Stimulated activated CD8-positive, alpha-beta memory T cell treated with anti-CD3 and anti-CD28 coated beads, Interleukin-7, amount 100 ng/mL, for 24 hours (primary cell): ENCODE measurements at places on chromosomes 6 and 20.

DNA sequence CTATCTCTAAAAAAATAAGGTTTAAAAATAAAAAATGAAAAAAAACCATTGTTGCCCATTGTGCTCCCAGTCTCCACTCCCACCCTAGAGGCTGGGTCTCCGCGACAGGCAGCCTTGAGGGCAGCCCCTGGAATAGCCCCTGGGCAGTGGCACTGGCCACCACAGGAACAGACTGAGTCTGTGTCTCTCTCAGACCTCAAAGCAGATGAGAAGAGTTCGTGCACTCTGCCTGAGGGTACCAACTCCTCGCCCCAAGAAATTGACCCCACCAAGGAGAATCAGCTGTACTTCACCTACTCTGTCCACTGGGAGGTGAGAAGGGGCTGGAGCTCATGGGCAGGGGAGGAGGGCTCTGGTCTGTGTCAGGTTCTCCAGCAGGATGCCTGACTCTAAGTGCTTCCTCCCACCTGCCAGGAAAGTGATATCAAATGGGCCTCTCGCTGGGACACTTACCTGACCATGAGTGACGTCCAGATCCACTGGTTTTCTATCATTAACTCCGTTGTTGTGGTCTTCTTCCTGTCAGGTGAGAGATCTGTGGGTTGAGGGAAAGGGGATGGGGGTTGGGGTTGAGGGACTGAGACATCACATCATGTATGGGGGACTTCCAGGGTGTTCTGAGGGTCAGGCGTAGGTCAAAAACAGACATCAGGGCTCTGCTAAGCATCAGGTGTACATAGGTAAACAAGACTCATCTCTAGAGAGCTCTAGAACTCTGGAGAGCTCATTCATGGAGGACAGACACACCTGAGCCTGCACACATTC, 35.6 kb downstream of the TM9SF4 start:
- DNase-seq = no peak

DNA sequence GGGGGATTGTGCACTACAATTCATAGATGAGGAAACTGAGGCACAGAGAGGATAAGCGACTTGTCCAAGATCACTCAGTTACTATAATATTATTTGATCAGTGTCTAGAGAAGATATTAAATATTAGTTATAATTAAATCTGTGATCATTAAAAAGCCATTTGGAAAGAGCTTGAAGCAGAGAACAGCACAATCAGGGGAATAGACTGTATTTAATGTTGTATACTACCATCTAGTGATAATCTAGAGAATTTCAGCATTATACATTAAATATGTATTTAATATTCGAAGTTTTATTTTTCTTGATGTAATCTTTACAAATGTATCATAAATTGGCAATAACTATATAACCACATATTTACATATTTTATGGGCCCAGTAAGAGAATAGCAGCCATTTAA, 20.1 kb upstream of the MTCL3 start:
- no peak for DNase-seq

GRCh38 chr20:8255945-8256632, 124.0 kb downstream of the PLCB1 start:
- no peak for DNase-seq

GRCh38 chr6:149586149-149586548, 20.0 kb downstream of the GINM1 start:
- DNase-seq = no peak

DNA sequence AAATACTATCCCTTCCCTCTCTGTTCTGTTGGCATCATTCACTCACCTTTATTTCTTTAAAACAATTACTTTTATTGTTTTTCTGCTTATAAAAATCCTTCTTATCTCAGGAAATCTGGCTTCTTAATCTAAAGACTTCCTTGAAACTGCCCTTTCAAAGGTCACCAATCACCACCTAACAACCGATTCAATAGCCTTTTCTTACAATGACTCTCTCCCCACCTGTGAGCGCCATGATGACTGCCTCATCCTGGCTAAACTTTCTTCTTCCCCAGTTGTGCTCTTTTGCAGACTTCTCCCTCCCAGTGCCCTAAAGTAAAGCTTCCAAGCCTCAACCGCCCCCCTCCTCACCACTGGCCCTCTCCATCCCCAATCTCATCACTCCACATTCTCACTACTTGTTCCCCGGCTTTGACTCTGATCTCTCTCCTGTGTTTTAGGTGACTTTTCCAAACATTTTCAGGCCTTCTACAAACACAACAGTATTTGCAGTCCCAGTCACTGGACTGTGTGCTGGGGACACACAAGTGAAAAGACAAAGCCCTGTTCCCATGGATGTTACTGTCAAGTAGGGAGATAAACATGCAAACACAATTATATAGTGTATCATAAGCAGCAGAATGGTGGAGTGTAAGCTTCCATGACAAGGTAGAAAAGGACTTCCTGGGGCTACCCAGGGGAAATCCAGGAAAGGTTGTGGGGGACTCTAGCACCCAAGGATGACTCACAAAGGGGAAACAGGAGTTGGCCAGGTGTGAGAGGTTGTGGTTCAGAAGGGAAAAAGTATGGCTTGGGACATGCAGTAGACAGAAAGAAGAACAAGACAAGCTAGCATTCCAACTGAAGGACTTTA, 12.8 kb downstream of the NHSL1 start:
- no peak for DNase-seq

GRCh38 chr20:7930343-7930742, 9.9 kb downstream of the HAO1 start:
- no peak for DNase-seq

DNA sequence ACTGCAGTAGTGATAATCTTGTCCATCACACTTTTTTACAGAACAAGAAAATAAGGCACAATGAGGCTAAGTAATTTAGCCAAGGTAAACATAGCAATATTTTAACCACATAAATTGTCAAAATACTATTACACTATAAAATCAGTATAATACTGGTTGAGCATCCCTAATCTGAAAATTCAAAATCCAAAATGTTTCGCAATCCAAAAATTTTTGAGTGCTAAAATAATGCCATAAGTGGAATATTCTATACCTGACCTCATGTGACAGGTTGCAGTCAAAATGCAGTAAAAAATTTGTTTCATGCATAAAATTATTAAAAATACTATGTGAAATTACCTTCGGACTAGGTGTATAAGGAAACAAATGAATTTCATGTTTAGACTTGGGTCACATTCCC, 101.5 kb downstream of the PDSS2 start:
- DNase-seq = no peak

GRCh38 chr6:5851261-5851757, 155.4 kb downstream of the NRN1 start:
- peak; percentile 44 for DNase-seq

DNA sequence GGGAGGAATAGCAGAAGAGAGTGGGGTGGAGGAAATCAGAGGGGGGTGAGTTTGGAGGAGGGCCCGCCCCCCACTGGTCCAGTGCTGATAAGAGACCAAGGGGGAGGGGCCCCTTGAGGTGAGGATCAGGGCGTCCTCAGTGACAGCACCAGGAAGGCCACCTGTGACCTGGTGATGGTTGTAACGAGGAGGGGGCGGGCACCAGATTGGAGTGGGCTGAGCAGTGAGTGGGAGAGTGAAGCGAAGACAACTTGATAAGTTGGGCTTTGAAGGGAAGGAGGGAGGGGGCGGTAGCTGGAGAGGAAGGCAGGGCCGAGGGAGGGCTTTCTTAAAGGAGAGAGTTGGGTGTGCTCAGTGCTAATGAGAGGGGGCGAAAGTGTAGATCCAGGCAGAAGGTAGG, 30.7 kb downstream of the CDH22 start:
- DNase-seq = no peak

- DNase-seq = no peak
Observed at GRCh38 chr6:27101824-27102223, 145.7 kb upstream of the PRSS16 start.

DNA sequence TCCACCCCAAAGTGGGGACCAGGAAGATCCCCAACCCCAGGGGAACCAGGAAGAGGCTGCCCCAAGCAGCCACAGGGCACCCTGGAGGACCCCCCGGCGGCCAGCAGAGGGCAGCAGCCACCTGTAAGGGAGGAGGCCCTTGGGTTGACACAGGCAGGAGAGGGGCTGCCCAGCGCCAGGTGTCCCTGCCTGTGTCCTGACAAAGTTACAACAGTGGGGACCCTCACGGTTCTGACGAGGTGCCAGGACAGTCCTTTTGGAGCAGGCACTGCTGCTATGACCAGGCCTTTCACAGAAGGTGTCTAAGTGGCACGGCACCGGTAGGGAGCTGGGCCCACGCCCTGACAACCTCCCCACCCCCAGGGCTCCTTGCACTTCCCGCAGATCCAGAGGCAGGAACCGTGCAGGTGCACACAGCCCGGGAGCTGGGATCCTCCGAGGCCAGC, 176.7 kb downstream of the BMP7 start:
- DNase-seq = peak; percentile 38

- DNase-seq = no peak
Observed at GRCh38 chr20:12113468-12114371, 196.0 kb downstream of the BTBD3 start.

GRCh38 chr6:165729307-165729936, 66.4 kb upstream of the PDE10A start:
- DNase-seq = peak; percentile 6

- no peak for DNase-seq
Observed at GRCh38 chr6:45480752-45481415, 103.2 kb upstream of the SUPT3H start.

DNA sequence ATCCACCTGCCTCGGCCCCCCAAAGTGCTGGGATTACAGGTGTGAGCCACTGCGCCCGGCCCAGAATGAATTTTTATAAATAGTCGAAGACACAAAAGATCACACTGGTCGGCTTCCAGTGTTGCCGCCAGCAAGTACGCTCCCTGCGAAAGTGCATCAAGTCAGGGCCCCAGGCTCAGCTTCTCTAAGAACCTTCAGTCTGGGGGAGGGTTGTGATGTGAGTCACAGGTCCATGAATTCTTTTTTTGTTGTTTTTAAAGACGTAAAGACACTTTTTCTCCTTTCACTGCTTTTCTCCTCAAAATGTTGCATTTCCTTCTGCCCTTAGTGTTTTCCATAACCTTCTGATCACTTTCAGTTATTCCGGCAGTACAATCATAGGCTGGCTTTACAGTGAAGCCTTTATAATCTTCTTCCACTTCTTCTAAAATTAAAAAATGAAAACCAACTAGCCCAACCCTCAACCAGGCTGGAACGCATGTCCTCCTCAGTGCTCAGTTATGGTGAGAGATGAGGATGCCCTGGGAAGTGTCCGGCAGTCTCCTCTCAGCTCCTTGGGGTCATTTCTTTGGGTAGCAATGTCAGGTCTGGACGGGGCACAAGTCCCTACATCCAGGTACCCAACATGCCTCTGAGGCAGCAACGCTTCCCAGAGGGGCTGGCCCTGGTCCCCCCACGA, 66.6 kb downstream of the CSE1L start:
- no peak for DNase-seq

- no peak for DNase-seq
Observed at GRCh38 chr6:131172222-131172621, 37.0 kb downstream of the AKAP7 start.

- DNase-seq = no peak
Observed at GRCh38 chr6:32666420-32667300, at the start of gene HLA-DQB1. Gene HLA-DQB1 (minus strand): TSS chr6:32666657. CDS start chr6:32666607, 50 bp downstream.

DNA sequence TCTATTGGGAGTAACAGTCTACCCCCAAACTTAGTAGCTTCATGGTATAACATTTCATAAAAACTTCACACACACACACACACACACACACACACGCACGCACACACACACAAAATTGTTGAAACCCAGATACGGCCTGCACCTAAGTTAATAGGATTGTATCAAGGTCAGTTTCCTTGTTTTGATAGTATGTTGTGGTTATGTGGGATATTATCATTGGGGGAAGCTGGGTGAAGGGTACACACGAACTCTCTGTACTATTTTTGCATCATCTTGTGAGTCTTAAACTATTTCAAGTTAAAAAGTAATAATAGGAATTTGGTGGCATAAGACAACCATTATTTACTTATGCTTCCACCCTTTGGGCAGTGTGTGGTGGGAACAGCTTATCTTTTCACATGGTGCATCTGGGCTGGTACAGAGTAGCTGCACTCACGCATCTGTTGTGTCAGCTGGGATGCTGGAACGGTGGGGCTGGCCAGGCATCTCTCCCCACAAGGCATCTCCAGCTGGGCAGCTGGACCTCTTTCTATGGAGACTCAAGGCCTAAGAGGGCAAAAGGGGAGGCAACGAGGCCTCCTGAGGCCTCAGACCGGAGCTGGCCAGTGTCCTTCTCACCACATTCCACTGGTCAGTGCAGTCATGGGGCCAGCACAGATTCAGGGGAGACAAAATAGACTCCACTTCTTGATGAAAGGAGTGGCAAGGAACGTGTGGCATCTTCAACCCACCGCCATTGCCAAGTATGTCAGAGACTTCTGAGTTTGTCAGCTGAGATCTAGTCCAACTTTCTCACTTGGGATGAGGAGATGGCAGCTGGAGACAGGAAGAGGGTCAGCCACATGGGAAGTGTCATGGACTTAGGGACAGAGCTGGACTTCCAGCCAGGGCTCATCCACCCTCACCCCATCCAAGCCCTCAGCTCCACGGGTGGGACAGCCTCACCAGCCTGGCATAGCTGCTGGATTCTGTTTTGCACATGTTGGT, 20.5 kb upstream of the IP6K3 start:
- DNase-seq = no peak

DNA sequence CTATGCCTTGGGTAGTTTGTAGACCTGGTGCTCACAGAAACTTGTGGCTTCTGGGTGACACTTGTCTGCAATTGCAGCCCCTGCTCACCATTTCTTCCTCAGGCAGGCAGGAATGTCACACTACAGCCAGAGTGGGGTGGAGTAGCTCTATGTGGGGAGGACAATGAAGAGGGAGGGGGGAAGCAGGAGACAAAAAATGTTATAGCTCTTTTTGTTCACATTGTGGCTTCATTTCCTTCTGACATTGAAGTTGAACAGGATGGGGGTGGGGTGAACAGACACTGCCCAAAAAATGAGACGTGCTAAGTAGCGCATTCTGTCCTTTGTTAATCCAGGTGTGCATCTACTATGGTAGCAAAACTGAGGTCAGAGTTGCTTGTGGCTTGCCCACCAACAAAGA, at the start of gene THEMIS:
Gene THEMIS (minus strand): TSS at position 124 of the 400 bp plus-strand sequence. CDS start 126 bp downstream, outside the sequence.
- DNase-seq = no peak

- no peak for DNase-seq
Observed at GRCh38 chr6:46129291-46129628, 529 bp upstream of the ENPP4 start.

DNA sequence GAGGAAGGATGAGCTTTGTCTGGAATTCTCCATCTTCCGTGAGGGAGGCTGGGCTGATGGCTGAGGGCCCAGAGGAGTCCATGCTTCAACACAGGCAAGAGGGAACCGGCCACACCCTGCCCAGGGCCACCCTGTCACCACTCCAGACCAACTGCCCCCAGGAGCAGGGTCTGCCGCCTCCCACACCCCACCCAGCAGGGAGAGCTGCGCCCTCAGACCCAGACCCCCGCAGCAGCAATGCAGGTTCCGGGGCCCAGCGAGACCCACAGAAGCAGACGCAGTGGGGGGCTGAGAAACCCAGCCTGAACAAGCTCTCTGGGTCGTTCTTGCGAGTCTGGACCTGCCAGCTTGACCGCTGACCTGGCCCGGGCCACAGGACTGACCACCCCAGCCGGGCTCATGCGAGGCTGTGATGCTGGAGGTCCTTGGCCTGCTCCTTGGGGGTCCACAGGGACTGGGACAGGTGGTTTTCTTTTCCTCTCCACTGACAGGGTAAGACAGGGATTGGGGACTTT, 25.0 kb downstream of the FRMD1 start:
- no peak for DNase-seq
